ENCODE measurements at places on chromosomes 5 and 9.

GRCh38 chr5:115544043-115544435 is 536 bp downstream of the FEM1C start:
- no peak for DNase-seq

- no peak for DNase-seq
Observed at GRCh38 chr9:95087659-95088242, 229.8 kb downstream of the FANCC start.

- no peak for DNase-seq
Observed at GRCh38 chr9:4320021-4320420, 20.2 kb upstream of the GLIS3 start.

GRCh38 chr5:165569551-165569950 is 2064.1 kb downstream of the MAT2B start:
- no peak for DNase-seq

DNA sequence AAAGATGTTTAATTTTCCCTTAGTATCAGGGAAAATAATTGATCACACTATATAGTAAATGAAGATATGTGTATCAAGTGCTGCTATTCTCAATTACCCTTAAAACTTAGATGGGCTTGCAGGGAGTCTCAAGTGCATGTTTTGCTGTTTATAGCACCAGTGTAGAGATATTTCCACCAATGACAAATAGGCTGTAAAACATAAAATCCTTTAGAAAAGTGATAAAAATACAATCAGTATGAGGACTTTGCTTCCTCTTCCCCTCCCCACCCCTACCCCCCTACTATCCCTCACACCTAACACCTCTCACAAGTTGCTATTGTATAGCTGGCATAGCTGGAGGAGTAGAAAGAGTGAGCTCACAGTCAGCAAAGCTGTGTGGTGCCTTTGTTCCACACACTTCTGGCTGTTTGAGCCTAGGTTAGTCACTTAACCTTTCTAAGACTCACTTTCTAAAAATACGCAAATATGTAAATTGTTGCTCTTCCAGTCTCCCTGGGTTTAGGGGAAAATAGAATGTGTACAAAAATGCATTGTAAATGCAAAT is 93.1 kb downstream of the PDE4D start:
- DNase-seq: no peak

All from activated CD4-positive, CD25-positive, alpha-beta regulatory T cell (primary cell).